GM23338 (cell line): ENCODE measurements at places on chromosomes 4 and X.

DNA sequence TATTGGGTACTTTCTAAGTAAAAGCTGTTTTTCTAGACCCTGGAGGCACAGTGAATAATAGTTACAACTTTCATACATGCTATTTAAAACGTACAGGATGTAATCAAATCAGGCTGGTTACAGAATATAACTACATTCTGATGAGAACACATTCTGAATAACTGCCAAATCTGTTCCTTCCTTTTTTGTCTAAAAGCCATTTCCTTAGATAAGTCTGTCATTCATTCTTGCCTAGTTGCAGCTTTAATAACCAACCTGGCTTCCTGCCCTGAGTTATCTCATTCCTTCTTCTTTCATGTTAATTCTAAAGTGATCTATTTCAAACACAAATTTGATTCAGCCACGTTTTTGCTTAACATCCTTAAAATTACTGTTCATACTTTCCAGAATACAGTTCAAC is 189.7 kb upstream of the ITM2A start:
- H3K36me3 ChIP-seq: no peaks in the 10 kb centered on the region
- H3K27me3 ChIP-seq: no peaks in the 10 kb centered on the region
- no peak overlapping the region for H3K4me3 ChIP-seq
- no peaks in the 10 kb centered on the region for H3K4me1 ChIP-seq
- DNase-seq: no peak

DNA sequence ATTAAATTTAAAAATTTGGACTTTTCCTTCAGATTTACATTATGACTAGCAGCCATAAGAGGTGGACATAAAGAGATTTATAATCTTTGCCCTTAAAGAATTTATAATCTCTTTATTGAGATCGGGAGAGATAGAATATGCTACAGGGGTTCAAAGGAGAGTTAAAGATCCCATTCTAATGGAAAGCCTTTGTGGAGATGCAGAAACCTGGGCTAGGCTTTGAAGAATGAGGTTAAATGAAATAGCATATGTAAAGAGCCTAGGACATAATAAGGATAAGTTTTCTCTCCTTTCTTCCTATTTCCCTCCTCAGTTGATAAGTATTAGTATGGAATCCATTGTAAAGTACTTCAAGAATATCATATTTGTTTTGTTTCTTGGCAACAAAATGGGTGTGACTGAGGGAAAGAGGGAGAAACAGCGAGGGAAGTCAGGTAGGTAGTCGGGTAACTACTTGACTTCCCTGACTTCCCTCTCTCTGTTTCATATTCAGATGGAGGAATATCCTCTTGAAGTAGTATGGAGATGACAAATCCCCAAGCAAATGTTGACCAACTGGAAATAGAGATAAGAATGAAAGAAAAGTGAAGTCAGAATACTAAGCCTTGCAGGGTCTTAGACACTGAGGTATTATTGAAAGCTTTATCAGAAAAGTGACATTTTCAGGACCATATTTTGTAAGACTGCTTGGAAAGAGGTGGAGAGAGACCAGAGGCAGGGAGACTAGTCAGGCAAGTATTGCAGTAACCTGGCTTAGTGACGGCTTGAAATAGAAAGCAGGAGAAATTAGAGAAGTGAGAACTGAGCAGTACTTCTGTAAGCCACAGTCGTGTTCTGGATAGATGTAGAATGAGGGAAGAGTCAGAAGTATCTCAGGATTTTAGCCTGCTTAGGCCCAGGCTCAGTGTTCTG is 82.9 kb downstream of the PDLIM5 start:
- H3K27me3 ChIP-seq: no peaks in the 10 kb centered on the region
- H3K27ac ChIP-seq: peak overlapping the region; percentile 84

GRCh38 chr4:141142423-141142822 is 9.2 kb upstream of the RNF150 start:
- H3K27ac ChIP-seq: no peak overlapping the region
- no peak for DNase-seq
- H3K4me1 ChIP-seq: no peaks in the 10 kb centered on the region
- H3K27me3 ChIP-seq: no peaks in the 10 kb centered on the region

- no peak overlapping the region for H3K4me3 ChIP-seq
- H3K27me3 ChIP-seq: no peaks in the 10 kb centered on the region
- no peak overlapping the region for H3K27ac ChIP-seq
- DNase-seq: no peak
- no peaks in the 10 kb centered on the region for H3K36me3 ChIP-seq
- H3K4me1 ChIP-seq: peaks cover 7% of the 10 kb centered on the region; the same call in 1 of the 2 replicates
These were observed 66.6 kb downstream of the TRMT44 start for GRCh38 chr4:8507196-8507570.

- no peak overlapping the region for H3K4me3 ChIP-seq
- no peaks in the 10 kb centered on the region for H3K27me3 ChIP-seq
- H3K4me1 ChIP-seq: peaks cover 8% of the 10 kb centered on the region; the same call in 1 of the 2 replicates
- H3K36me3 ChIP-seq: no peaks in the 10 kb centered on the region
- peak; percentile 69 for DNase-seq
These were observed 283.2 kb downstream of the DCHS2 start for GRCh38 chr4:154208424-154208823.

GRCh38 chrX:45847961-45848360 is 647.3 kb upstream of the DIPK2B start:
- H3K27me3 ChIP-seq: no peaks in the 10 kb centered on the region
- H3K27ac ChIP-seq: peak overlapping the region; percentile 29; the same call in 1 of the 2 replicates

DNA sequence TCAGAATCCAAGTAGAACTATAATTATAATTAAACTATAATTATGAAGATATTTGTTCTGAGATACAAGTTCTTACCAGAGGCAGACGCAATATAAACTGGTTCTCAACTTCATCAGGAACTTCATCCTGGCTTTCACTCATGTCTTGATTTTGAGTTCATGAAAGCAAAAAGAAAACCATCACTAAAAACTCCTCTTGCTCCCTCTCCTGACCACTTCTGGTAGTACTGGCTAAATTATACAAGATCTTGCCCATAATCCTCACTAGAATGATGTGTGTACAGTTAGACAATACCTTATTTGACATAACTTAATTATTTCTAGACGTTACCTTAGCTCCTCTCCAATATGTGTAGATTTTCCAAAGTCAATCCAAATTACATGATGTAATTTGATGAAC is 3.7 kb downstream of the TAF7L start:
- H3K27ac ChIP-seq: no peak overlapping the region
- no peak overlapping the region for H3K4me3 ChIP-seq
- peak; percentile 57 for DNase-seq
- H3K27me3 ChIP-seq: peaks cover 21% of the 10 kb centered on the region

DNA sequence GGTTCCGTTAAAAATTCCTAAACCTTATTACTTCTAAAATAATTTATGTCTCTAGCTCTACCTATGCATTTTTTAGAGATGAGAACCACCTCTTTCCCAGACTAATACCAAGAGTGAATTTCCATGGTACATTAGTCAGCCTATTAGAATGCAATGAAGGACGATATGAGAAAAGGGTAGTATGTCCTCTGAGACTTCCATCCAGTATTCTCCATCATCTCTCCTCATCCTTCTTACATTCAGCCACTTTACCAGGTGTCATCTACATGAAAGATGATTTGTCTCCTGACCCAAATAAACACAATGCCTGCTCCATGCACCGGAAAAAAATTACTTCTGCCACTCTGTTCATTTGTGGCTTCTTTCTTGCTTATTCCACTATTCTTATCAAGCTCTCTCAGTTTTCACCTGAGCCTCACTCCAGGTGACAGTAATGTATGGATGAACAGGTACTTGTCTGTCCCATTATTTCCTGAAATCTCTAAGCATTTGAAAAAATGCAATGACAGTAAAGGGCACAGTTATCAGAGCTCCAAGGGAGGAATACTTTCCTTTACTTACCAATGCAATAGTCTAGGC is 97.9 kb downstream of the MAB21L2 start:
- no peak overlapping the region for H3K4me3 ChIP-seq
- H3K36me3 ChIP-seq: no peaks in the 10 kb centered on the region
- DNase-seq: no peak

GRCh38 chr4:158133551-158133950 is 39.3 kb downstream of the GASK1B start:
- no peak overlapping the region for H3K4me3 ChIP-seq
- no peaks in the 10 kb centered on the region for H3K27me3 ChIP-seq
- no peak overlapping the region for H3K27ac ChIP-seq
- no peaks in the 10 kb centered on the region for H3K36me3 ChIP-seq
- H3K4me1 ChIP-seq: no peaks in the 10 kb centered on the region

DNA sequence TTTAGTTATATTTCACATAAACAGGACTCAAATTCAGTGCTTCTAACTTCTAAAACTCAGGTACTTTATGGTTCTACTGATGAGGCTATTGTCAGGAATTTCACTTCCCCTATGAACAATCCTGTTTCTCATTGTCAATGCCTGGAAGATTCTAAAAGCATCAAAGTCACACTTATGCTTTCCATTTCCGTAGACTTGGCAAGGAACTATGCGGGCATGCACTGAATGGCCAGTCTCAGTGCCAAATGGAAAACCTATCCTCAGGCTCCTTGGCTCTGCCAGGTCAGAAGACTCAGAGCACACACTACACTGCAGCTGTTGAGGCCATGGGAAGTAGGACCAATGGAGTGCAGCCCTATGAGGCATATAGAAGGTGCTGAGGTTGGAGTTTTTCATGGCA is 97.0 kb upstream of the PTPN13 start:
- H3K36me3 ChIP-seq: no peaks in the 10 kb centered on the region
- H3K27ac ChIP-seq: no peak overlapping the region
- no peak for DNase-seq
- H3K4me3 ChIP-seq: no peak overlapping the region

GRCh38 chrX:13088156-13088487 is 43.7 kb upstream of the FAM9C start:
- no peaks in the 10 kb centered on the region for H3K36me3 ChIP-seq
- no peak overlapping the region for H3K27ac ChIP-seq
- peaks cover 7% of the 10 kb centered on the region for H3K4me1 ChIP-seq
- no peak for DNase-seq
- no peaks in the 10 kb centered on the region for H3K27me3 ChIP-seq

DNA sequence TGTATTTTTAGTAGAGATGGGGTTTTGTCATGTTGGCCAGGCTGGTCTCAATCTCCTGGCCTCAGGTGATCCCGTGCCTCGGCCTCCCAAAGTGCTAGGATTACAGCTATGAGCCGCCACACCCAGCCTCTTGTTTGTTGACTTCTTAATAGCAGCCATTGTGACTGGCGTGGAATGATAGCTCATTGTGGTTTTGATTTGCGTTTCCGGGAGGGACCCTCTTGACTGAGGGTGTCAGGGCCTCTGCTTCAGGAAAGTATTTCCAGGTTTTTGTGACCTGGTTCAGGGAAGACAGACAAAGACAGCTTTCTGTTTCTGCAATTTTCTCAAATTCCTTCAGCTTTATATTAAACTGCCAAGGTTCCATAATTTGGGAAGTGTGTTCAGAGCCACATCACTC is 15.1 kb downstream of the CSF2RA start:
- H3K27ac ChIP-seq: no peak overlapping the region
- H3K36me3 ChIP-seq: no peaks in the 10 kb centered on the region
- H3K4me1 ChIP-seq: no peaks in the 10 kb centered on the region
- no peaks in the 10 kb centered on the region for H3K27me3 ChIP-seq
- peak; percentile 35 for DNase-seq

DNA sequence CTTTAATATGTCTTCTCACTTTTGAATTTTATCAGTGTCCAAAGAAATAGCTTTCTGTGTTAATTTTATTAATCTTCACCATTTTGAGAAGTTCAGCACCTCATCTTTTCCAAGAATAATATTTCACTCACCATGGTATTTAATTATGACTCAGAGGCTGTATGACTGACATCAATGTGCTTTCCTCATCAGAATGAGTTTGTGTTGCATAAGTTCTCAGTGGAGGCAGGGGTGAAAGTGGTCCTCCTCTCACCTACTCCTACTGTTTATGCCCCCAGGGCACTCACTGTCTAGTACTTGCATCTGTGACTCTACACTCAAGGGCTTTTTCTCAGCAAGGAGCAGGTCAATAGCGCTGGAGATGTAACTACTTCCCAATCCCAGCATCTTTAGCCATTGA is 905.3 kb upstream of the INTU start:
- H3K27ac ChIP-seq: no peak overlapping the region
- H3K4me1 ChIP-seq: peaks cover 13% of the 10 kb centered on the region
- no peak for DNase-seq
- H3K36me3 ChIP-seq: no peaks in the 10 kb centered on the region

DNA sequence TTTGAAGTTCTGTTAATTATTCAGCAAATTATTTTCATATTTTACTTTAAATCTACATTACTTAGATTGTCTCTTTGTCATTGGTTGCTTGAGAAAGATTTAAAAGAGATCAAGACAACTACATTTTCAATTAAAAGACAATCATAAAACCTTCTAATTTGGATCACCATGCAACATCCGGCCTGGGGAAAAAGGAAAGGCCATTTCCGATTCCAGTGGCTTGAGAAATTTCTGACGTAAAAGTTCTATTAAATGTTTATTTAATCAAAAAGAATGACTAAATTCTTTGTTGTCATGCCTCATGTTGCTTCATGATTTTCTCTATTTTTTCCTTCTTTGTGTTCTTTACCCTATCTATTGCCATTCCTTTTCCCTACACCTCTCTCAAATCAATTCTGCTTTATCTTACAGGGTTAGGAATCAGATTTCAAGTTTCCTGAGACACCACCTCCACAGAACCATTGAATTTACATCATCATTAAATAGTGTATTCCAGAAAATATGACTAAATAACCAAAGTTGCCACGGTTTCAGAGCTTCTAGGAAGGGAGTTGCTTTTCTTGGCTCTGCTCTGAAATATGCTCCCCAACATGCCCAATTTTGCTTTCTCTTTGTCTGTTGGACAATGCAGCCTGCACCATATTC is 124.6 kb upstream of the ACSL4 start:
- H3K27me3 ChIP-seq: no peaks in the 10 kb centered on the region
- H3K4me3 ChIP-seq: no peak overlapping the region
- DNase-seq: no peak
- peaks cover 15% of the 10 kb centered on the region; the same call in 1 of the 2 replicates for H3K4me1 ChIP-seq
- no peak overlapping the region for H3K27ac ChIP-seq

GRCh38 chr4:148390311-148390710 is 51.9 kb downstream of the NR3C2 start:
- H3K36me3 ChIP-seq: no peaks in the 10 kb centered on the region
- no peak for DNase-seq
- H3K4me3 ChIP-seq: no peak overlapping the region
- no peak overlapping the region for H3K27ac ChIP-seq

DNA sequence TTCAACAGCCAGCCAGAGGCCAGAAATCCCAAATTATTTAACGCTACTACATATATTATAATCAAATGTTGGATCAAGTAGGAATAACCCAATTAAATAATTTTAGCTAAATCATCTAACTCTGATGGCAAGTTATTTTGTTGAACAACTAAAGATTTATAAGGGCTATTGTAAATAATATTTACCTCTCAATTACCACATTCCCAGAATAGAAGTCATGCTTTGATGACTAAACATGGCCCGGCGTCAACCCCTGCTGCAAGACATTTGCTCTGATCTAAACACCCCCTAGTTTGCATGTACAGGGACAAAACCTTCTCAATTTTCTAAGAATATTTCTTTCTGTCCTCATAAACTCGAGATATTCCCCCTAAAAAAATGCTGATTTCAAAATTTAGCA is 14.2 kb downstream of the VEGFC start:
- no peaks in the 10 kb centered on the region for H3K36me3 ChIP-seq
- H3K27ac ChIP-seq: no peak overlapping the region
- H3K27me3 ChIP-seq: no peaks in the 10 kb centered on the region
- H3K4me1 ChIP-seq: no peaks in the 10 kb centered on the region
- no peak for DNase-seq
- H3K4me3 ChIP-seq: no peak overlapping the region
